ENCODE measurements at places on chromosomes 12 and 14.

GRCh38 chr12:52049286-52049685, 2.0 kb upstream of the NR4A1 start:
- no peak for DNase-seq

DNA sequence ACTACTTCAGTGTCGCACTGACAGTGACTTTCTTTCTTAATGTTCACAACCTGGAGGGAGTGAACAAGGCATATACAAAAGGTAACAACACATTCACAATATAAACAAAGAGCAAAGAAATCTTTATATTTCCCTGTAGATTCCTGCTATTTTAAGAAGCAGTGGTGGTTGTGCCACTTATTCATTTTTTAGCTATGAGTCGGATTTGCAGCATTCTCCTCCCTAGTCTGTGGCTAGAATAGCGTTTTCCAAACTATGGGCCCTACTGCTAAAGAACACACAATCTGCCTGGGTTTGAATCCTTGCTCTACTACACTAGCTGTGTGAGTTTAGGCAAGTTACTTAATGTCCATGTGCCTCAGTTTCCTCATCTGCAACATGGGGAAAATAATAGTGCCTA, 18.6 kb upstream of the MDM1 start:
- no peak for DNase-seq

- no peak for DNase-seq
Observed at GRCh38 chr14:64556526-64556925, 6.8 kb downstream of the PPP1R36 start.

DNA sequence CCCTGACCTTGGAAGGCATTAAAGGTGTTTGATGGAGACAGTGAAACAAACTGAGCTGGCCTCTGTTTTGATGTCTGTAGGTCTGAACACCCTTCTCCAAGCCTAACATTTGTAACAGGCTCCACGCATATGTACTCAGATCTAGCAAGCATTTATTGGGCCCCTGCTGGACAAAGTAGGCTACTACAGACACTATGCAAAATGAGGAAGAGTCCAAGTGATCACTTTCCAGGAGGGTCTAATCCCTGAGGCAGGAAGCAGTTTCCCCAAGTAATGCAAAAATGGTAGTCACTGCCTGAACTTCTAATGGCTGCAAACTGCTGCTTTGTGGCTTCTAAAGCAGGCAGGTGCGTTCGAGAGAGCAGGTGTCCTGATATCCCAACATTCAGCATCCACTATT, 405.8 kb downstream of the MED13L start:
- DNase-seq = no peak

GRCh38 chr12:42370013-42370412, 44.0 kb downstream of the PPHLN1 start:
- DNase-seq = no peak

DNA sequence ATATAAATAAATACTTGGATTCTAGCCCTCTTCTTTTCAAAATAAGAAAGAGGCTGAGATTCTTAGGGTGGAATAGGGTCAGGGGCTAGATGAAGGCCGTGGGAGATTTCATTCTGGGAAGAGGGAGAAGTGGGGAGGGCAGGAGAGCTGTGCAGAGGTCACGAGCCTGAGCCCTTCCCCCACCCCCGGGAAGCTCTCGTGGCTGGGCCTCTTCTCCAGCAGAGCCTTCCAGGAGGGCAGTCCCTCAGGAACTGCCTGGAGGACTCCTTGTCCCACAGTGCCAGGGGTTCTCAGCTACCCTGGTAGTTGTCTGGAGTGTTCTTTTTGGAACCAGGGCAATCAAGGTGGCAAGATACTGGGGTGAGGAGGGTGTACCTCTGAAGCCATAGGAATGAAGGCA, 94.0 kb downstream of the ESR2 start:
- no peak for DNase-seq

- DNase-seq = peak; percentile 58
Observed at GRCh38 chr12:113103756-113104450, 31.7 kb downstream of the RASAL1 start.

DNA sequence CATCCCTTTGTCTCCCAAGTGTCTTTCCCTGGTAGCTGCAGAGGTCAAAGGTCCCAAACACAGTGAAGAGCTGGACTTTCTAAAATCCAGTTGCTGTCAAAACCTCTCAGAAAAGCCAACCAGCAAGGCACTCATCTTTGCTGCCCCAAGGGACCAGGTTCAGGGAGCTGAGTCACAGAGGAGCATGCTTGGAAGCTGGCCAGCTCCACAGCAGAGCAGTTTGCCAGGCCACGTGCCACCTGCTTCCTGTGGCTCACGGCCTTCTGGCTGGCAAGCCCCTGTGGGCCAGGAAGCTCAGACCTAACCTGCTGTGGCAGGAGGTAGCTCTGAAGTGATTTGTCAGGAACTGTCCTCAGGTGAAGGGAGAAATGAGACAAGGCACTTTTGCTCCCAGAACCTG, 3.6 kb downstream of the ISCU start:
- peak; percentile 45 for DNase-seq

DNA sequence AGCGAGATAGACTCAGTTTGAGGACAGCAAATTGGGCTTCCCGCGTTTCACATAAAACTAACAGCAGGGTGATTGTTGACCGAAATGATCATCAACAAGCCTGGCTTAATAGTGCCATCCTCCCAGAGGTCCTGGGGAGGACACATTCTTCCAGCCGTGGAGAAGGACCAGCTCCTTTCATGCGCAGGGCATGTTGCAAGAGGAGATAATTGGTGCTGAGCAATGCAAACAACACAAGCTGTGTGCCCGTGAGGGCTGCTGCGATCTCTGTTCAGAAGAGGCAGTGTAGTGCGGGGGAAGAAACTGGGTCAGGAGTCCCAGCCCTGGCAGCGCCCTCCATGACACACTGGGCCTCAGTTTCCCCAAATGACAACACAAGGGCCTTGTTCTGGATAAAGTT, 54.3 kb downstream of the CCDC85C start:
- no peak for DNase-seq

- DNase-seq = no peak
Observed at GRCh38 chr14:53509276-53510244, 356.4 kb upstream of the DDHD1 start.

- peak; percentile 26 for DNase-seq
Observed at GRCh38 chr14:89531661-89532335, 114.8 kb upstream of the FOXN3 start.

DNA sequence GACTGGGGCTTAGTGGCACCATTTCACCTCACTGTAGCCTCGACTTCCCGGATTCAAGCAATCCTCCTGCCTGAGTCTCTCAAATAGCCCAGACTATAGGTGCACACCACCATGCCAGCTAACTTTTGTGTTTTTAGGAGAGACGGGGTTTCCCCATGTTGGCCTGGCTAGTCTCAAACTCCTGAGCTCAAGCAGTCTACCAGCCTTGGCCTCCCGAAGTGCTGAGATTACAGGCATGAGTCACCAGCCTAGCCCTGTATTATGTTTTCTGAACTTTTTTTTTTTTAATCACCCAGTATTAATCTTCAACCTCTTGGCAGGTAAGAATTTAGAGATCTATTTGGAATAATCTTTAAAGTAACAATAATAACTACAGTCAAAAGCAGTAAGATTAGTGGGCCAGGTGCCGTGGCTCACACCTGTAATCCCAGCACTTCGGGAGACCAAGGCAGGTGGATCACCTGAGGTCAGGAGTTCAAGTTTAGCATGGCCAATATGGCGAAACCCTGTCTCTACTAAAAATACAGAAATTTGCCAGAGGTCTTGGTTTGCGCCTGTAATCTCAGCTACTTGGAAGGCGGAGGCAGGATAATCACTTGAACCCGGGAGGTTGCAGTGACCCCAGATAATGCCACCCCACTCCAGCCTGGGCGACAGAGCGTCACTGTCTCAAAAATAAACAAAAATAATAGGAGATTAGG, 8.6 kb downstream of the NANOG start:
- no peak for DNase-seq

DNA sequence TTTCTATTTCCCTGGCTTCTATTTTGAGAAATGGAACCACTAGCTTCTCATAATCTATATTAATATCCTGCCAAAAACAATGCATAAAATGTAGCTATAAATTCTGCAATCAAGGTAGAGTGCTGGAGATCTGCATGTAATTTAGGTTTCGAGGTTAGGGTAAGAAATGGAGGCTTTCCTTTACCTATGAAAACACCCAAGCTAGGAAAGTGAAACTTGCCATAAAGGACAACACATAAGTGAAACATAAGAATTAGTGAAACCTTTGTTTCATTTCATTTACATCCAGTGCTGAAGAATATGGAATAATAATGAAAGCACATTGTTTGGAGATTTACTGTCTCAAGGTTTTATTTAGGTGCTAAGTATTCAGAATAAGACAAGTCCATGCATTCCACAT, 9.7 kb downstream of the CLEC2A start:
- no peak for DNase-seq

- DNase-seq = no peak
Observed at GRCh38 chr14:61577506-61577931, 117.8 kb upstream of the HIF1A start.

DNA sequence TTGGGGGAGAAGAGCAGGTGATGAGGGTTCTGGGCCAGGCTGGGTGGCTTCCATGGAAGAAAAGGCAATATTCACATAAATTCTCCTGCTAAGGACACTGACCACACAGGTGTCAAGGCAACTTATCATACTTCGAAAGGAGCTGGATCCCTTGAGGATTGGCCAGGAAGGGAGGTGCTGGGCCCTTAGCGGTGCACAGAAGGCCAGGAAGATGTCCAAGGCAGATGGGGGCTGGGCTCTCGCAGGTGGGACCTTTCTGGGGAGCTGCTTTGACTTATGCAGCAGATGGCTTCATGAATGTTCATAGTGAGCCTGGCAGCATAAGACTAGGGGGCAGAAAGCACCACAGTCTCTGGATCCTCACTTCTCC, 3.9 kb downstream of the CD63 start:
- DNase-seq = no peak

DNA sequence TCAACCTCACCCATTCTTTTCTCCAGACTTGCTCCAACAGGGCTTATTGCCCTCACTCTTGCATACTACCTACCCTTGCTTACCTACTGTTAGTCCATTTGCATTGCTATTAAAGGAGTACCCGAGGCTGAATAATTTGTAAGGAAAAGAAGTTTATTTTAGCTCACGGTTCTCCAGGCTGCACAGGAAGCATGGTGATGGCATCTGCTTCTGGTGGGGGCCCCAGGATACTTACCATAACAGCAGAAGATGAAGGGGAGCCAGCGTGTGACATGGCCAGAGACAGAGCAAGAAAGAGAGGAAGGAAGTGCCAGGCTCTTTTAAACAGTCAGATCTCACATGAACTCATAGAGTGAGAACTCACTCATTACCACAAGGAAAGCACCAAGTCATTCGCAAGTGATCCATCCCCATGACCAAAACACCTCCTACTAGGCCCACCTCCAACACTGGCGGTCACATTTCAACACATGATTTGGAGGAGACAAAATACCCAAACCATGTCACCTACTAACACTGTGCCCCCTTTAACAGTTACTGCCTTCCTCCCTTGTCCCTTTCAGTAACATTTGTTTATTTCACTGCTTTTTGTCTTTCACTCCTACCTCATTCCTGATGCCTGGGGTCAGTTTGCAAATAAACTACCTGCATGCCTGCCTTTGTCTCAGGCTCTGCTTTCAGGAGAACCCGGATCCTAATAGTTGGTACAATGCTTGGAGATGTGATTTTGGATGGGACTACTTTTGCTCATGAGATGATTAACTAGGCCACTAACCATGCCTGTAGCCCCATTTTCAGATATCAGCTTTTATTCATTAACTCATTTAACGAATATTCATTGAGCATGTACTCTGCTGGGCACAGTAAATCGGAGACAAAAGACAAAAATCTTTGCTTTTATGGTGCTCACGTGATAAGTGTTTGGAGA, 41.6 kb upstream of the CSRP2 start:
- DNase-seq = no peak

DNA sequence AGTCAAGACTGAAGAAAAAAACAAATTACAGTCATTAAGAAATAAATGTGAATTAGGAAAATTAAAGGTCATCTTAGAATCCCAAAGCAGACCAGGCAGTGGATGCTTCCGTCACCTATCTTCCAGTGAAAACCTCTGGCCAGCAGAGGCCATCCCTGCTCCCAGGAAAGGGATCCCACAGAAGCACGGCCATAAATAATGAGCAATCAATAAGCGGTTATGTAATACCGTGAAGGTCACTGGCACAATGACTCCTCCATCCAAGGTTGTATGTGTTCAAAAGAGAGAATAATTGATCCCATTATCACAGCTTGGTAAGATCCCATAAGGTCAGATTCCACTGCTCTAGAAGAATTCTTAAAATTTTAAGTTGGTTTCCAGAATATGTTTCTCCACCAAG, 85.7 kb downstream of the PPP2R5E start:
- no peak for DNase-seq

DNA sequence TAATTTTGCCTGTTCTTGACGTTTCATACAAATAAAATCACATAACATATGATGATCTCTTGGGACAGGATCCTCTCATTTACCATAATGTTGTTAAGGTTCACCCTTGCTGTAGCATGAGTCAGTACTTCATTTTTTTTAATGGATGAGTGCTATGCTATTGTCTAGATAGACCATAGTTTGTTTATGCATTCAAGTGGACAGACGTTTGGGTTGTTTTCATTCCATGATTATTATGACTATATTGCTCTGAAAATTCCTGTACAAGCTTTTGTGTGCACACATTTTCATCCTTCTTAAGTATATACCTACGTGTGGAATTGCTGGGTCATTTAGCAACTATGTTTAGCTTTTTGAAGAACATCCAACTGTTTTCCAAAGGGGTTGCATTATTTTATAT, 325.6 kb upstream of the TMEM132C start:
- no peak for DNase-seq

DNA sequence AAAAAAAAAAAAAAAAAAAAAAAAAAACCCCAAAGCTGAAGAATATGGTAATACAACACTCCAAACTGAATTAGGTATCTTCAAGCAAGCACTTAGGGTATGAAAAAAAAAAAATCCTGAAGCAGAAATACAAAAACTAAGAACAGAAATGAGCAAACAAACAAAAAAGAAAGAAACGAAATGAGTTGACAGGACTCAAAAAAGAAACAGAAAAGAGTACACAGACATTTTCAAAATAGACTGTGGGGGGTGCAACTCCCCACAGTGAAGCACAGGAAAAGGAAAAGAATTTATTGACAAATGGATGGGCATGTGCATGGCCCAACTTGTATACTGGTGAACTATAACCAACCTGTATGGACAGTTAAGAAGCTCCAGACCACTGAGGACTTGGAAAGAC, 24.6 kb downstream of the RPS6KA5 start:
- DNase-seq = no peak

GRCh38 chr12:11446372-11446771, 51.0 kb upstream of the PRB2 start:
- DNase-seq = no peak

GRCh38 chr12:103799857-103800771, 40.9 kb downstream of the NT5DC3 start:
- DNase-seq = no peak

GRCh38 chr14:72332046-72332445, 399.8 kb downstream of the RGS6 start:
- DNase-seq = no peak

All from cerebellum (tissue), 4 donors.